ENCODE measurements at places on chromosomes 4 and X.

DNA sequence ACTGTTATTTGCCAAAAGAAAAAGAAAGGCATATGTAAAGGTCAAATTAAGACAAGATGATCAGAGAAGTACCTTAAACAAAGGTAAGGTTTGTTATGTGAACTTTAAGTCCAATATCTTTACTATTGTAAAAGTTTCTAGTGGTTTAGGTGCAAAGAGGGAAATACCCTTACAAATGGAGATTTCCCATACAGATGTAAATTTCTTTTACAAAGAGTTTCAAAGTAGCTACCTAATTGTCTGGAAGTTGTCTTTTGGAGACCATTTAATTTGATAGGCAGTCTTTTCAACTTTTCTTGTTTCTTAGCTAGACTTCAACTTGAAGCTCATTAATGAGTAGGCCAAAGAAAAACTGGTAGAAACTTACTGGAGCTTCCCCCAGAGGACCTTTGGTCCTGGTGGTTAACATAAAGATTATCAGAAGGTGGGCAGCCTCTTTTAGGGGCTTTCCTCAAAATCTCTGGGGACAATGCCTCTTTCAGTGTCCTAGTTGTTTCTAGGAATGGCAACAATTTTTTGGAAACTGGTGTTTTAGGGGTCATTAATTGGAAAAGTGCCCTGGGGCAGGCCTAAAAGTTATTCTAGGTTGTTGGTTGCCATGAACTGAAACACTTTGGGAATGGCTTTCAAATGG lies 297.3 kb downstream of the GUCY2F start:
- no peak for DNase-seq

GRCh38 chrX:134938682-134939081 lies 52.1 kb upstream of the SMIM10 start:
- no peak for DNase-seq

DNA sequence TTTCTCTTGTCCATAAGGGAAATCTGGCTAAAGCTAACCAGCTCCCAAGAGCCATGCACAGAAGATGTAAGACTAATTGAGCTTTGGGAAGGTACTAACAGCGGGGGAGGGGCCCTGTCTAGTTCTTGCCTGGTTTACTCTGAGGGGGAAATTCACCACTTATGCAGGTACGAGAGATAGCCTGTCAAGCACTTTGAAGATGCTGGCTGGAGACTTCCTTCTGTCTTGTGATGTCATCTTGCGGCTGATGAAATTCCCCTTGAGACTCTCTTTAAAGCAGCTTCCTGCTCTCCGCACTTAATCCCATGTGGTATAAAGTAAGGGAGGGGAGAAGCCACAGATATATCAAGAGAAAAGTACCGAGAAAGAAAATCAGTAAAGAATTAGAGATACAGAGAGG lies 345.3 kb downstream of the MAPK10 start:
- DNase-seq, result no peak

GRCh38 chrX:24415921-24416320 lies 49.2 kb upstream of the PDK3 start:
- DNase-seq, result no peak

- peak; percentile 27 for DNase-seq
These were observed 63.7 kb upstream of the CD99 start for GRCh38 chrX:2627272-2627867.

Measured in uterus (tissue), 4 donors.